DMS 273 treated with DMSO at 0.1 percent for 48 hours (cell line): ENCODE measurements at places on chromosomes 1 and 21.

DNA sequence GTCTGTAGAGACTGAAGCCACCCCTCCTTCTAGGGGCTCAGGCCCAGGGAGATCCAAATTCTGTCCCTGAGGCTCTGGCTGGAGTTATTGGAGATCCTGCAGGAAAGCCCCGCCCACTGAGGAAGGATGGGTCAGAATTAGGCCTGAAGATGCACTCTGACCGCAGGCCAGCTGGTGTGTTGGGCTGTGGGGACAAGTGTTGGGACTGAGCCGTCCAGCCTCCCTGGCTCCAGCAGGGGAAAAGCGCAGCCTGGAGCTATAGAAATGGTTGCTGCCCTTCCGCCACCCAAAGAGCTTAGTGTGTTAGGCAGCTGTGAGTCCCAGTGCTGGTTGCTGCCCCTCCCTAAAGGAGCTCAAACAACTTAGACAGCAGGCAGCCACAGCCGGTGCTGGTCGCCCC lies 33.0 kb upstream of the PRRX1 start:
- no peak for DNase-seq

DNA sequence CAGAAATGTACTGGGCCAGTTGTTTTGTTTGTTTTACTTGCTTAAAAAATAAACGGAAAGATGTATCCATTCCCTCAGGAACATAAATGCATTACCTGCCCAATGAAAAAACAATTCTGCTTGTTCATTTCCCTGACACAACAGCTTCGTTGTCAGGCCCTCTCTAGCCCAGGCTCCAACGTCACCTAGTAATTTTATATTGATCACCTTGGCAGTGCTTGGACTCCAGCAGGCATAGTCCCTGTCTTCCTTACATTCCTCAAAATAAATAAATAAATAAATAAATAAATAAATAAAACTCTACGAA lies 1.2 kb downstream of the CEP170 start:
- no peak for DNase-seq

DNA sequence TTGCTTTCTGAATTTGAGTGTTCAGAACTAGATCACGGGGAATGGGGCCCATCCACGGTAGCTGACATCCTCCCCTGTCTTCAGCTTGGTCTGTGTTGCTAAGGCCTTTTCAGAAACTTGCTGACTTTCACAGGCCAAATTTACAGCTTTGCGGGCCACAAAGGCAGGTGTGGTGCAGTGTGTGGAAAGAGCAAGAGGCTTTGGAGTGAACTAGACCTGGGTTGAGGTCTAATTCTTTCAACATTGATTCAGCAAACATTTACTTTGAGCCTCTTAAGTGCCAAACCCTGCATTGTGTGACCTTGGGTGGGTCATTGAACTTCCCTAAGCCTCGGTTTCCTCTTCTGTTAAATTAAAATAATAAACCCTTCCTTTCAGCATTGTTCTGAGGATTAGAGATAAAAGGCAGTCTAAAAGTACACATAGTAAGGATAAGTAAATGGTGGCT lies 24.3 kb downstream of the STPG1 start:
- DNase-seq: no peak

GRCh38 chr1:62064829-62065407 lies 129.7 kb upstream of the L1TD1 start:
- DNase-seq: no peak

GRCh38 chr1:94746635-94747525 lies 73.3 kb upstream of the SLC44A3 start:
- no peak for DNase-seq

GRCh38 chr1:228017356-228018124 lies 10.7 kb downstream of the WNT3A start:
- DNase-seq: no peak

- no peak for DNase-seq
These were observed 10.4 kb downstream of the CAMSAP2 start for GRCh38 chr1:200749090-200749489.

DNA sequence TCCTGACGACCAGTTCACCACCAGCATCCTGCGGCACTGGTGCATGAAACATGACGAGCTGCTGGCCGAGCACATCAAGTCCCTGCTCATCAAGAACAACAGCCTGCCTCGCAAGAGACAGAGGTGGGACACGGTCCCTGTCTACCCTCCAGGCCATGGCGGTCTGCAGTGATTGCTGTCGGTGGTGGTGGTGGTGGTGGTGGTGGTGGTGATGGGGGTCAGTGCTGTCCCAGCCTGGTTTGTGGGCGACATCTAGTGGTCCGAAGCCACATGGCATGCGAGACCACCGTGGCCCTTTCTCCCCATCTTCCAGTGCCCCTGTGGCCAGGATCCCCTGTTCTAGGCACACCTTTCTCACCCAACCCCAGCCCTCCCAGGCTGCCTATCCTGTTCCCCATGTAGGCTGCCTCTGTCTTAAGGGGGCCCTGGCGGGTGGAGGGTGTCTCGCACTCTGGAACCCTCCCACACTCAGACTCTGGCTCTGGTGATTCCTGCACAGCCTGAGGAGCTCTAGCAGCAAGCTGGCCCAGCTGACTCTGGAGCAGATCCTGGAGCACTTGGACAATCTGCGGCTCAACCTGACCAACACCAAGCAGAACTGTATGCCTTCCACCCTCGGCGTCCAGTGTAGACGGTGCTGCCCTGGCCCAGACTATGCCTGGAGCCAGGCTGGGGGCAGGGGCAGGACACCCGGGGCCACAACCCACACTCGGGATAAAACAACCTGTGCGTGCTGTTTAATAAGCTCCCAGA lies 3.2 kb upstream of the SLC27A3 start:
- no peak for DNase-seq

DNA sequence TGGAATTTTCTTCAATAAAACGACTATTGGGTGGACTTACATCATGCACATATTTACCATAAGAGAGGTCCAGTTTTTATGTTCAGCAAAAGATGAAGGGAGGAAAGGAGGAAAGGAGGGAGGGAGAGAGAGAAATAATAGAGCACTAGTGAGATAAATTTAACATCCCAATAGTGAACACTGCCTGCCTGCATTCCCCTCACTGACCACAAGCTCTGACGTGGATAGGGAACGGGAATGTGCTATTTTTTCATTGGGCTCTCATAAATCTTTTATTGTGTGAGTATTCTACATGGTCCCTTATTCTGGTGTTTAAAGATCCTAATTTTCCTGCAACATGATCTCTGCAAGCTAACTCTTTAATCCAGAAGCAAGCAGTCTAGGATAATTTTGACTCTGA lies 82.1 kb downstream of the TTC3 start:
- no peak for DNase-seq

GRCh38 chr1:85607921-85608265 lies 27.3 kb downstream of the CCN1 start:
- no peak for DNase-seq

GRCh38 chr1:9835404-9835757 lies 11.6 kb upstream of the CLSTN1 start:
- DNase-seq: no peak

- DNase-seq: no peak
These were observed 1.1 kb downstream of the ECE1 start for GRCh38 chr1:21289127-21289526.

- no peak for DNase-seq
These were observed 7.0 kb upstream of the TAL1 start for GRCh38 chr1:47238935-47239592.

GRCh38 chr1:198788561-198789064 lies 149.8 kb downstream of the PTPRC start:
- no peak for DNase-seq

DNA sequence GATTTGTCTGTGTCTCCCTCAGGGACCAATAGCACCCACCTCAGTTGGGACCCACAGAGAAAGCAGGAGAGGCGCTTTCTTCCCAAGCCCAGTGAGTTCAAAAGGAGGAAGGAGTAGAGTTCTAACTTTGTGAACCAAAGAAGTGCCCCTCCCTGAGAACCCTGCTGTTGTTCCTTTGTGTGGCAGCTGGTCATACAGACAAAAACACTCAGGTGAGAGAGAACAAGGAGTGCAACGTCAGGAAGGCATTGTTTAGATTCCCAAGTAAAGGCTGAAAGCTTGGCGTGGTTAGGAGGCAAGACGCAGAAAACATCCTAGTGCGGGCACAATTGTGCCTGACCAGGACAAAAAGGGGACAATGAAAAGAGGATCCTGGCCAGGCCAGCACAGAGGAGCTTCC lies 654.6 kb downstream of the KIF26B start:
- no peak for DNase-seq

- no peak for DNase-seq
These were observed 275.4 kb downstream of the RPS6KC1 start for GRCh38 chr1:213326281-213327016.

DNA sequence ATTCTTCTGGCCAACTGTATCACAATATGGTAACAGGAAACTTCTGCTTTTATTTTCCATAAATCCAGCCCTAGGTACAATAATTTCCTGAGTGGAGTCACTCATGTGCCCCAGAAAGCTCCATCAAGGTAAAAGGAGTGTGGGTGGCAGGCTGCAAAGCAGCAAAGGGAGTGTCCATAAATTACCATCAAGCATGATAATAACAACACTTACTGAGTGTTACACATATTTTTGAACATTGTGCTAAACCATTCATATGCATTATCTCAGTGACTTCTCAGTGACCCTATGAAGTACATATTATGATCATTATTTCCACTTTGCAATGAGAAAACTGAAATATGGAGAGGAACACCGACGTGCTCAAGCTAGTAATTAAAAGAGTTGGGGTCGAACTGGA lies 149.2 kb upstream of the PLXNA2 start:
- DNase-seq: no peak

DNA sequence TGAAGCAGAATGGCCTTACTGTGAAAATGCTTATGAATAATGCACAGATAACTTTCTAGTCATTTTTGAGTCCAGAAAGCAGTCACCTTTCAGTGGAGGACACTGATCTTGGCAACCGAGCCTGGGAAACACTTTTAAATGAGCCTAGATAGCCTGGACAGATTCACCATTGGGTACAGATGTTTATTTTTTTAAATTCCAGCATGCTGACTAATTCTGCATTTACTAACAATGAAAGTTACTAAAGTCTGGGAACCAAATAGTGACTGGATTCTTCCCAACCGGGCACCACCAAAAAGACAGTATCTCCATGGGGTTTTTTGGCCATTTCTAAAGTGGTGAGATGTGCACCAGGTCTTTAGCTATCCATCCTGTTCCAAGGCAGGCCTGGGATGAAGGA lies 3.3 kb upstream of the FMOD start:
- no peak for DNase-seq

GRCh38 chr1:24420547-24420946 lies 4.9 kb downstream of the NIPAL3 start:
- no peak for DNase-seq

DNA sequence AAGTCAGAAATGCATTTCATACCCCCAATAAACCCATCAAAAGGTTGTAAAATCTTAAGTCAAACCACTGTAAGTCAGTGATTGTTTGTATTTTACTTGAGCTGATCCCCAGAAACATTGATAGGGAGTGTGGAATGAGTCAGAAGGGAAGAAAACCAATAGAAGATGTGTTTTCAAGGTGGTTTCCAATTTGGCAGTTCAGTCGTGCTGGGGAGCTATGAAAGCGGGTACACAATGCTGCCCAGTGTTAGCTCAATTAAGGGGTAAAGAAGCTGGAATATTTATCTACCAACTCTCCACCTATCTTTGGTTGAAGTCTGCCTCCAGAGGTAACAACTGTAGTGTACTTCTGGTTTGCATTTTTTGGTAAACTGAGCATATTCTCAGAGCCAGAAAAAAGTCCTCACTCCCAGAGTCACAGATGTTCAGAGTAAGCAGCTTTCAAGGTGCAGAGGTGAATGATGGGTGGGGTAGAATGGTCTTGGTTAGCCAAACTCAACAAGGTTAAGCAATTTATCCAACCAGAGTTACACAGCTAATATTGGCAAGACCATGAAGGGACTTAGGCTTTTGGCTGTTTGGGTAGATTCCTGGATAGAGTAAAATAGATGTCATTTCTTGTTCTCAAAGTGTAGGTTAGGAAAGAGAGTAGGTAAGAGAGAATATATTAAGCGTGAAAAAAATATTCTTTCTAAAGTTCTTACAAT lies 202.9 kb upstream of the ADGRL2 start:
- no peak for DNase-seq

DNA sequence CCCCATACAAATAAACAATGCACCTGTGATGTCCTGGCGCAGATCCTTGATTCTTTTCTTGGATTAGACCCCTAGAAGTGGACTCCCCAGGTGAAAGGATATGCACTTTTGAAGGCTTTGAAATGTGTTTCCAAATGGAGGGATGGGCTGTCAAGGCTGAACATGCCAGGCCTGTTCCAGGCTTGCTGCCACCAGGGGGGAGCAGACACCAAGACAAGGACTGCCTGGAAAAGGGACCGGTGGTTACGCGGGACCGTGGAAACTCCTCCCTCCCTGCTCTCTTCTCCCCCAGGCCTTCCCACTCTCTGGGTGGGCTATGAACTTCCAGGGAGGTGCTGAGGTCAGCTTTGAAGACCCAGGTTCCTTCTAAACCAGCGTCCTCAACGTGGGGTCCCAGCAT lies 12.7 kb downstream of the C1QB start:
- no peak for DNase-seq

GRCh38 chr21:33657124-33657820 lies 15.0 kb downstream of the ITSN1 start:
- no peak for DNase-seq

GRCh38 chr1:50350421-50350820 lies 72.8 kb downstream of the DMRTA2 start:
- DNase-seq: no peak

DNA sequence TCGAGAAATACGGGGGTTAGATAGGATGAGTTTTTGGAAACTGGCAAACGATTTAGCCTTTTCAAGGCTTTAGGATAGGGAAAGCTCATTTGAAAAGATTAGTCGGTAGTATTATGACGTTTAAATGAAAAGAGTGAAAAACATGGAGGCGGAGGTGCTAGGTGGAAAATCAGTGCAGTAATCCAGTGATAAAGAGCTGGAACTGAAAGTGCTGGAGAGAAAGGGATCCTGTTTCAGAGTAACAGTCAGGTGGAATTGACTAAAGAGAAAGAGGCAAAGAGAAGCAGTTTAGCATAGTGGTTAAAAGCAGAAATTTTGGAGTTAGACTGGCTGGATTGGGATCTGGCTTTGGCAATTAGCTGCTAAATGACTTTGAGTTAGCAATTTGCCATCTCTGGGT lies 945 bp downstream of the WDR3 start:
- DNase-seq: no peak

DNA sequence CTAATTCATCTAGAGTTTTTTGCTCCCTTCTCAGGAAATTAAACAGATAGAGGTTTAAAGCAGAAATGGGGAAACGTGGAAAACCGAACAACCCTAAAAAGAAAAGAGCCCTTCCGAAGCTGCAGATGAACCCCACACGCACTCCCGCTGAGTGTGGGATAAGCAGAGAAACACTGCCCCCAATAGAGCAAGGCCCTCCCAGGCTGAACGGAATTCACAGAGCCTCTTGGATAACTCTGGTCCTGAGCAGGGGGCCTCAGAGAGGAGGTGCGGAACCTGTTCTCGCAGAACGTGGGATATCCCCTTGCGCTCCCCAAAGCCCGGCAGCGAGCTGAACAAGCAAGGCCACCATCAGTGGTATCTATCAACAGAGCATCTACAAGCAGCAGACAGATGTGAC lies 44.9 kb downstream of the SSBP3 start:
- no peak for DNase-seq

DNA sequence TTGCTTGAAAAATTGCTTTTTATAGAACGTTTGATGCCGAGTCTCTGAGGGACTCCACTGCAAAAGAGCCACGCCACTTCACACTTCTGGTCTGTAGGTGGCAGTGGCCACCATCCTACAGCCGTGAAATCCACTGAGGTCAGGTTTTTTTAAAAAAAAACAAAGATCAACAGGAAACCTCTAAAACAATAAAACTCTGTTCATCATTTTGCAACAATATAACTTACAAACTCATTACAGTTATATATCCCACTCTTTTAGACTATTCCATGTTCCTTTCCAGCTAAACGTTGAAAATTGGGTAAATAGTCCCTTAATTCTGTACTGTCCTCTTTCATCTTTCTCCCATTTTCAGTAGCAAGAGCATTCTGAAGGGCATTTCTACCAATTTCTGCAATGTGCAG lies 64.6 kb upstream of the FMN2 start:
- DNase-seq: no peak
